ENCODE measurements at places on chromosomes 3 and 15.

- DNase-seq = no peak
Observed at GRCh38 chr3:175224051-175224450, 364.9 kb downstream of the NAALADL2 start.

DNA sequence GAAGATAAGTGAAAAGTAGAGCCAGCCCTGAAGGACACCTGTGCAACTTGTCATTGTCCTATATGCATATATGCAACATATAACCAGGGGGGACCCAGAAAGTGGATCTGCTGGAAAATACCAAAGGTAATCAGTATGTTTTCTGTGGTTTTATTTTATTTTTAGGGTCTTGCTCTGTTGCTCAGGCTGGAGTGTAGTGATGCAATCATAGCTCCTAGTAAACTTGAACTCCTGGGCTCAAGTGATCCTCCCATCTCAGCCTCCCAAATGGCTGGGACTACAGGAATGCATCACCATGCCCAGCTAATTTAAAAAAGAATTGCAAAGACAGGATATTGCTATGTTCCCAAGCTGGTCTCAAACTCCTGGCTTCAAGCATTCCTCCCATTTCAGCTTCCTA, 18.0 kb upstream of the ALDH1A2 start:
- DNase-seq = no peak

GRCh38 chr3:58471025-58471887, 20.6 kb upstream of the KCTD6 start:
- peak; percentile 69 for DNase-seq

GRCh38 chr15:23083115-23083514, 43.7 kb upstream of the TUBGCP5 start:
- DNase-seq = no peak

- no peak for DNase-seq
Observed at GRCh38 chr15:95895508-95895907, 435.0 kb upstream of the NR2F2 start.

GRCh38 chr3:13019243-13020095, 53.8 kb downstream of the IQSEC1 start:
- DNase-seq = no peak

DNA sequence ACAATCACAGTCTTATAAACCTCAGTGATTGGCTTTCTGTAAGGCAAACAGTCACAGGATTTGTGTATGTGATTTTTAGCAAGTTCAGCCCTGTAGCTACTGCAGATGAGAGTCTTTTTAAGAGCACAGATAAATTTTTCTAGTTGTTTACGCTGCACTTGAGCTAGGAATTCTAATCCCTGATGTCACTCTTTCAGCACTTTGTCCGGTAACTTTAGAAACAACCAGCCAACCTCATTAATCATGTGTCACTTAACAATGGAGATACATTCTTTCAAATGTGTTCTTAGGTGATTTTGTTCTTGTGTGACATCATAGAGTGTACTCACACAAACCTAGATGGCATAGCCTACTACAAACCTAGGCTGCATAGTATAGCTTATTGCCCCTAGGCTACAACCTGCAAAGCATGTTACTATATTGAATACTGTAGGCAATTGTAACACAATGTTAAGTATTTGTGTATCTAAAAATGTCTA, 36.8 kb upstream of the GOLGA6L2 start:
- no peak for DNase-seq

DNA sequence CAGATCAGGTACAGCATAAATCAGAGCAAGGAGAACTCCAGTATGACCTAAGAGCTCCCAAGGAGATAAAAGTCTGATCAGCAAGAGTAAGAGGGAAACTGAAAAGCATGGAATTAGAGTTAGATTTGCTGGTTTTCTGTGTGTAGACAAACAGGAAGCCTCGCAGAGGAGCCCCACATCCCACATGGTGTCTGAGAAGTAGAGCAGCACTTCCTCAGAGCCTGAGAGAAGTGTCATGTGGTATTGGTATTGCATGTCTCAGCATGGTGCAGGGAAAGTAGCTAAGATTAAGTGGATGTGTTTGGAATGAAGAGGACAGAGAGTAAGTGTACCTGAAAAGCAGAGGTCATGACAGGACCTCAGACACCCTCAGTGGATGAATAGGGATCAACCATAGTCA, 175.4 kb upstream of the GBE1 start:
- no peak for DNase-seq

- DNase-seq = no peak
Observed at GRCh38 chr3:181050738-181051137, 61.2 kb upstream of the DNAJC19 start.

- no peak for DNase-seq
Observed at GRCh38 chr15:99433026-99433756, 132.6 kb upstream of the MEF2A start.

DNA sequence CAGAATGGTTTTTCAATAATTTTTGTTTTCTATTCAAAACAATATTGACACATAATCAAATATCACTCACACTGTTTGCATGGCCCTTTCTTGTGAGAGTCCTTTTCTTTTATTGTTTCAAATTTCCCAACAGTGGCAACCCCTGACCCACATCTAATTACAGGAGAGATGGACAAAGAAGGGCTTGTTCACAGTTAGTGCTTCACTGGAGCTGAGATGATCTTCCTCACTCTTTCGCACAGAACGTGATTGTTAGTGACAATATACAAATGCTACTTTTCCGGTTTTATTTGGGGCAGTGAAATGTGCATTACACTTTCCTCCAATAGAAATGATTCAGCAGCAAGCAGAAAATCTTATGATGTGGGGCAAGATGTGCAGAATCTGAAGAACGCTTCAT, 38.6 kb upstream of the TTC14 start:
- DNase-seq = no peak

GRCh38 chr3:156341831-156342416, 213.0 kb downstream of the SSR3 start:
- no peak for DNase-seq

- DNase-seq = no peak
Observed at GRCh38 chr15:41020311-41020710, 67.0 kb downstream of the CHAC1 start.

DNA sequence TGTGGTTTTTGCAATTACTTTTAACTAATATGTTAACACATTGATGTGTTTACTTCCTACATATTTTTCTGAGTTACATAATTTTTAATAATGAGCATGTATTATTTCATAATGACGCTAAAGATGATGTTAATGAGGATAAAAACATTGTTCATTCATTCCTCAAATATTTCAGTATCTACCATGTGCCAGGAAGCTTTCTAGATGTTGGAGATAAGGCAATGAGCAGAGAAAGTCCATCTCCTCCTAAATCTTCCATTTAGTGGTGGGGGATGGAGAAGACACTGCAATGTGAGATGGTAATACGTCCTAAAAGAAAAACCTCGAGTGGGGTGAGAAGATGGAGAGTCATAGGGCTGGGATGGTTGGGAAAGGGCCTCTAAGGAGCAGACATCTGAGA, 132.7 kb downstream of the MYLK start:
- no peak for DNase-seq
